ENCODE measurements at places on chromosomes 1 and 21.

DNA sequence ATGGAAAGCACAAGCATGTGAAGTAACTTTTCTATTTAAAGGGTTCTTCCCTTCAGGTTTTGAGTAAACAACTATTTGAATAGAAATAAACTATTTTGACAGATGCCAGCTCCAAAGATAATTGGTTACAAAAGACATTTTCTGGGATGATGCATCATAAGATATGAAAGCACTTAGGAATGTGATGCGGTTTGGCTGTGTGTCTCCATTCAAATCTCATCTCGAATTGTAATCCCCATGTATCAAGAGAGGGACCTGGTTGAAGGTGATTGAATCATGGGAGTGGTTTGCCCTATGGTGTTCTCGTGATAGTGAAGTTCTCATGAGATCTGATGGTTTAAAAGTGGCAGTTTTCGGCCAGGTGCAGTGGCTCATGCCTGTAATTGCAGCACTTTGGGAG is 6.4 kb downstream of the DISP1 start:
- no peaks in the 10 kb centered on the region for H3K36me3 ChIP-seq
- no peak for DNase-seq

- H3K4me3 ChIP-seq, result no peak overlapping the region
- H3K27ac ChIP-seq, result no peak overlapping the region
- no peaks in the 10 kb centered on the region for H3K27me3 ChIP-seq
- DNase-seq, result no peak
Observed at GRCh38 chr1:38334930-38335592, 288.5 kb upstream of the POU3F1 start.

GRCh38 chr1:159000625-159001024 is 9.1 kb upstream of the IFI16 start:
- H3K27me3 ChIP-seq, result no peaks in the 10 kb centered on the region
- H3K4me1 ChIP-seq, result peaks cover 2% of the 10 kb centered on the region
- no peak overlapping the region for H3K4me3 ChIP-seq
- DNase-seq, result no peak
- peak overlapping the region; percentile 90 for H3K27ac ChIP-seq

DNA sequence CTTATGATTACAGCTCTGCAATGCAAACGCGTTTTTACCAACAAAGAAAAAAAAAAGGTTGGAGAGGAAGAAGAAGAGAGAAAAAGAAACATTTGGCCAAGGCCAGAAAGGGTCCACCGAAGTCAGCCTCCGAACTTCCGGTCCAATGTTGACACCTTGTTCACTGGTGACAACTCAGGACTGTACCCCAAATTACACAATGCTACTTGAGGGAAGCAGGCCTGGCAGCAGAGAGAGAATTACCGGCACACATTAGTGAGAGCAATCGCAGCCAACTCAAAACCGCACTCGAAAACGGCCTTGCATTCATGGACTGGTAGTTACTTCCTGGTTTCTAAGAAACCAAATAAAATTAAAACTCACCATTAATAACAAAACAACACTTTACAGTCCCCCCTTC is 652.5 kb downstream of the KIF26B start:
- no peaks in the 10 kb centered on the region for H3K27me3 ChIP-seq
- no peak for DNase-seq
- H3K4me1 ChIP-seq, result no peaks in the 10 kb centered on the region
- H3K36me3 ChIP-seq, result no peaks in the 10 kb centered on the region

Data from liver (tissue), 10 donors.